ENCODE measurements at places on chromosomes 4 and X.
A peak's percentile ranks its signal among the peaks of the same experiment; 100 is the strongest.

GRCh38 chr4:8741513-8742226, 130.0 kb downstream of the HMX1 start:
- no peak for DNase-seq

GRCh38 chr4:3184725-3185124, 64.2 kb upstream of the MSANTD1 start:
- no peak for DNase-seq

- peak; percentile 11 for DNase-seq
These were observed 36.9 kb upstream of the ADAD1 start for GRCh38 chr4:122341886-122342285.

DNA sequence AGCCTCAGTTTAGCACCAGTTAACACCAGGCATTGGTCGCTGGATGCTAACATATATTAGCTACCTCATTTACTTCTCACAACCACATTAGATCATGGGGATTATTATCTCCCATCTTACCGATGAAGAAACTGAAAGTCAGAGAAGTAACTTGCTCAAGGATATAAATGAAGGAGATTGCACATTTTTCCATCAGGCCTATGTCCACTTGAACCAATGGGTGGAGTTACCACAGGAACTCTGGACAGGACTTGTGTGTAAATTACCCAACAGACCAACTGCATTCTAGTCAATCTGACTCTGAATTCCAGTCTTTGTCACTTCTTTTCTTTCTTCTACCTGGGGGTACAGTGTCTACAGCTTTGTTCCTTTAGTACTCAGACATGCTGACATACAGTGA, 1.8 kb downstream of the LNX1 start:
- DNase-seq = no peak

GRCh38 chr4:110484029-110484428, 8.1 kb downstream of the ENPEP start:
- DNase-seq = no peak
